Putamen (tissue), 1 donor: ENCODE measurements at places on chromosomes 1 and 21.

DNA sequence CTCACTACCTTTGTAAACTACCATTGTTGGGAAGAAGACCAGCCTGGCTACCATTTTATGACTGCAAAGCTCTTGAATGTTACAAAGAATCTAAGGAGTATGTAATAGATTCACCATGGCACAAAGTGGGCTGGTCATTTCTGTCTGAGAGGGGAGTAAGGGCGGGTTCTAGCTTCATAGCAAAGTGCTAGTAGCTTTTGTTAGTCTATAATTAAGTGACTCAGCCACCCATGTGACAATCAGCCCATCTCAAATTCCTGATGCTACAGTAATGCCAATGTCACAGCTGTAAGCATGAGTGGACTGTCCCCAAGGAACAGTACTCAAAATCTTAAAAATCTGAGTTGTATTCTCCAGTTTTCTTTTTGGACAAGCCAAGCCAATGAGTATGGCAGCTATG, 15.4 kb upstream of the OTUD3 start:
- no peak for DNase-seq

DNA sequence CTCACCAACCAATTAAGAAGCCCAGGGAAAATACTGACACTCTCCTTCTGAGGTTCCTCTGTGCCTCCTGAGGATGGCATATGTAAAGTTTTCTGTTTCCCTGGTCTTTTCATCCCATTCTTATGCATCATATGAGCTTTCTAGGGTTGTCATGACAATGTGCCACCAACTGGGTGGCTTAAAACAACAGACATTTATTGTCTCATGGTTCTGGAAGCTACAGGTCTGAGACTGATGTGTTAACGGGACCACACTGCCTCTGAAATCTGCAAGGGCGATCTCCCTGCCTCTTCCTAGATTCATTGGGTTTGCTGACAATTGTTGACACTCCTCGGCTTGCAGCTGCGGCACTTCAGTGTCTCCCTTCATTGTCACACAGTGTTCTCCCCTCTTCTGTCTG, 308.4 kb downstream of the RGS7 start:
- DNase-seq = no peak

DNA sequence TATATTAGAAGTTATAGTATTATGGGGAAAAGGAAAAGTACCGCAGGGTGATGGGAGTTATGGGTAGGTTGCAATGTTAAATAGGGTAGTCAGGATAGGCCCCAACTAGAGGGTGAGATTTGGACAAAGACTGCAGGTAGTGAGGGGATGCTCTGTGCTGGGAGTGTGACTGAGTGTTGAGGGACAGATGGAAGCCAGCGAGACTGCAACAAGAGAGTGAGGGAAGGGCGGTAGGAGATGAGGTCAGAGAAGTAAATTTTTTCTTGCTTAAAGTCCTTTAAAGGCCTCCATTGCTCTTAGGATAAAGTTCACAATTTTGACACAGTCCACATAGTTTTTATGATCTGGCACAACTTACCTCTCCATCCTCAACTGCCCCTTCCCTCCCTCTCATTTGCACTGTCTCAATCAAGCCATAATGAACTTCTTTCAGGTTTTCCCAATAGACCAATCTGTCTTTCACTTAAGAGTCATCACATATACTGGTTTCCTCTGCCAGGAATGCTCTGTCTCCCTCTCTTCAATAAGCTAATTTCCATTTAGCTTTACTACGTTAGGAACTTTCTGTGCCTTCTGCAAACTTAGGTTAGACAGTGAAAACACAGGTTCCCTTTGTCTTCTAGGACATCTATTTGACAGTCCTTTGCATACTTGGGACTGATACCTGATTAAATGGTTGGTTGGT, 237.7 kb upstream of the CACYBP start:
- DNase-seq = no peak

GRCh38 chr1:66535061-66535460, 1.1 kb downstream of the SGIP1 start:
- DNase-seq = peak; percentile 22

DNA sequence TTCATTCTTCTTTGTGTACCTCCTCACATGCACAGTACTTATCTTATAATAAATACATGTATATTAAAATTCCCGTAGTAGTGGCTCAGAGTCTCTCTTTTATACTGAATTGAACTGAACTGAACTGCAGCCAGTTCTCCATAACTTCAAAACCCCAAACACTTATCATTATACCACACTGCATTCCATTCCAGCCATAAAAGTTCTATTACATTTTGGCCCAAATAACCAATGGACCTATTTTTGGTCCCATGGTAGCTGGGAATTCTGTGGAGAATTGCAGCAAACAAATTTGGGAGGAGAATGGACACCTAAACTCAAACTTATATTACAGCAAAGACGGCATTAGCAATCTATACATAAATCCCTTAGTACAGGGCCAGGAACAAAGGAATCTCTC, 86.6 kb upstream of the C1orf87 start:
- no peak for DNase-seq

- no peak for DNase-seq
Observed at GRCh38 chr1:89590341-89591080, 42.4 kb upstream of the LRRC8C start.

DNA sequence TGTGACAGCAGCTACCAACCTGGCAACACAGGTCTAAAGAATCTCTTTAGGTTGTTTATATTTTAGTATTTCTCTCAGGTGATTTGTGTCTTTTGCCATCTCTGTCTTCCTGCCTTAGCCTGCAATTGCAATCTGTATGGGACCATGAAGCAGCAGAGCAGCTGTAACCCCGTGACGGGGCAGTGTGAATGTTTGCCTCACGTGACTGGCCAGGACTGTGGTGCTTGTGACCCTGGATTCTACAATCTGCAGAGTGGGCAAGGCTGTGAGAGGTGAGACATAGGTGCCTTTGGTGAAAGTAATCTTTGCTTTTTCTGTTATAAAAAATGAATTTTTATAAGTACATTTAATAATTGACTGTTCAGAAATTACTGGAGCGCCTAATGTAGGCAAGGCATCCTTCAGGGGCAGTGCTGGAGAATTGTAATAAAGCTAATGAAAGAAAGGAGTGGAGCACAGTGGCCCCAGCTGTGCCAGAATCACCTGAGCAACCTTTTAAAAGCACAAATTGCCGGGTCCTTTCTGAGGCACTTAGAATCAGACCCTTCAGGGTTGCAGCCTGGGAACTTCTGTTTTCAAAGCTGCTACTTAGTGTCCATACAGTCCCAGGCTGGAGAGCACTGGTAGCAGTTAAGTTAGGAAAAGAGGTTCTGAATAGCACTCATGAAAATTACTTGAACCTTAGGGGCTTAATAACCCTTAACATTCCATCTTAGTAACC, 60.6 kb upstream of the LAMC2 start:
- DNase-seq = no peak

DNA sequence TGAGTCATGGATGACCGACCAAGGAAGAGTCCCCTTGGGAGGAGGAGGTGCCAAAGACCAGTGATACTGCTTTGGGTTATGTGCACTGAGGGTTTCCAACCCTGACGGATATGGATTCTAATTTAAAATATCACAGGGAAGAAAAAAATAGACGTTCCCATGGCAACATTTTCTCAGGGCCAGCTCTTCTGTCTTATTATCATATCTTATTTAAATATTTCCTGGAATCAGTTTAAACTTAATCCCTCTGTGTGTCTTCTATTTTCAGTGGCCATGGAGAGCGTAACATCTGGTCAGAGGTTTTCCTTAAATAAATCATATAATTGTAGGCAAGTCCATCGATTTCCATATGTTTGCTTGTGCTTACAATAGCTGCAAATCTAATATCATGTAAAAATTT, 205.4 kb upstream of the FMN2 start:
- no peak for DNase-seq

GRCh38 chr1:147892216-147892615, 10.4 kb upstream of the GJA8 start:
- no peak for DNase-seq

GRCh38 chr1:32727876-32728275, 25.3 kb upstream of the SYNC start:
- no peak for DNase-seq

GRCh38 chr1:53946252-53947171, at the start of gene LRRC42:
Gene LRRC42, plus strand, starts transcription at chr1:53946350. Its CDS starts 5,650 bp downstream, at chr1:53952000.
- DNase-seq = no peak

- no peak for DNase-seq
Observed at GRCh38 chr1:237124856-237125462, 83.0 kb downstream of the RYR2 start.

DNA sequence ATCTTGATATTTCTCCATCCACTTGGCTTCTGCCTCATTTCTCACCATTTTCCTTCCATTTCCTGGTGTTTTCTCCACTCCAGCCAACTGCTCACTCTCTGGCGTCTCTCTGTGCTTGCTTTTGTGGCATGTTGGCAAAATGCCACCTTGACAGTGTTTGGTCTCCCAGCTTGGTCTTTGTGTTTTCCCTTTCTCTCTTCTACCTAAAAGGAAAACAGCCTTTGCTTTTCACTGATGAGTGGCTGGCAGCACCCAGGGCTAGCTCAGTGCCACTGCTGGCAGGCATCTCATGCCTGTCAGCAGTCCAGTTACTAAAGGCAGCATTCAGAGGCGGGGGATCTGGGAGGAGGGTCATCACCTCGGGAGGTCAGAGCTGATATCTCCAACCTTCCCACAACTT, 55.3 kb upstream of the DSCAM start:
- DNase-seq = peak; percentile 42

GRCh38 chr1:23644555-23644866, 47.1 kb upstream of the RPL11 start:
- DNase-seq = no peak

GRCh38 chr1:180672105-180672504, 40.3 kb downstream of the XPR1 start:
- no peak for DNase-seq
